D341Med (cell line): ENCODE measurements at places on chromosomes 5 and 9.
A peak's percentile ranks its signal among the peaks of the same experiment; 100 is the strongest.

- no peak for DNase-seq
These were observed 85.8 kb upstream of the TAS2R1 start for GRCh38 chr5:9715891-9716335.

DNA sequence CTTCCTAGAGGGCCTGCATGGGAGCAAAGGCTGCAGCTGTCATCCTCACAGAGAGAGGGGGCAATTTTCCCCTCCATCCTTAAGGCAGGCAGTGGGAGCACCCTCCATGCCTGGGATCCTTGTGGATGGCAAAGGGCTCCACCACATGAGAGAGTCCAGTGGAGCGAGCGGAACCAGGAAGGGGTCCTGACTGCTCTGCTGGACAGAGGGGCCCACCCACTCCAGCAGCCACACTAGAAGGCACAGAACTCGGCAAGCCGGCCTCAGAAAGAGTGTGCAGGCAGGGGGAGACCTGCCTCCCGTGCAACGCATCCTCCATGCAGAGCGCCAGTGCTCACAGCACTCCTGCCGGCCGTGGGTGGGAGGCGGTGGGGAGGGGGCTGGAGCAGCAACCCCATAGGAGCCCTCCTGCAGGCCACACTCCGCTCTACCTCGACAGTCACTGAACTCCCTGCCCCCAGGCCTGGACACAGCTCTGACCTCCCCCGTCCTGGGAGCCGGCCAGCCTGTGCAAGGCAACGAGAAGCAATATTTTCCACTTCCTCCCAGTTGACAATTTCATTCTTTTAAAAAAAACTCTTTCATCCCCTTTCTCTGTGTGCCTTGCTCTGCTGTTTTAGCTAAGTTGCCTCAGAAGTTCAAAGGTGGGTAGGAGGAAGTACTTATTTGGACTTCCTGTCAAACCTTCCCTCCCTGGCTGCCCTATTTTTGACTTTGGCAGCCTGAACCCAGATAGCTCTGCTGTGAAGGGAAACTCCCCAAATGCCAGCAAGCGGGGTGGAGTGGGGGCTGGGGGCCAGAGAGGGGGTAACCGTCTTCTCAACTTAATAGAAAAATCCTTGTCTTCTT is 5.3 kb upstream of the LCP2 start:
- no peak for DNase-seq

DNA sequence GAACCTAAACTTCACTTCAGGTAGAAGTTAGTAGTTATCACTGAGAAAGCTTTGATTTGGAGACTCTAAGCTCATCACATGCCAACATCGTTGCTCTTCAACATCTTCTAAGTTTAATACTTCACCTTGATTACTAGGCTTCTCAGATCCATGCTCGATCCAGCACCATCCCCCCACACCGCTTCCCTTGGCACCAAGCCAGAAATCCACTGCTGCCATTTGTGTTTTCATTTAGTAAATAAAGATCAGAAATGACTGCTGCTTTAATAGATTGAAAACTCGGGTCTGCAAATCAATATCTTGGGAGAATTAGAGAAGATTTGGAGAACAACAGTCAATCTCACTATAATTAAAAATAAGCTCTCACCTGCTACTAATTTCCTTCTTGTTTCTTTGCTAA is 214.7 kb upstream of the NR4A3 start:
- DNase-seq: no peak

DNA sequence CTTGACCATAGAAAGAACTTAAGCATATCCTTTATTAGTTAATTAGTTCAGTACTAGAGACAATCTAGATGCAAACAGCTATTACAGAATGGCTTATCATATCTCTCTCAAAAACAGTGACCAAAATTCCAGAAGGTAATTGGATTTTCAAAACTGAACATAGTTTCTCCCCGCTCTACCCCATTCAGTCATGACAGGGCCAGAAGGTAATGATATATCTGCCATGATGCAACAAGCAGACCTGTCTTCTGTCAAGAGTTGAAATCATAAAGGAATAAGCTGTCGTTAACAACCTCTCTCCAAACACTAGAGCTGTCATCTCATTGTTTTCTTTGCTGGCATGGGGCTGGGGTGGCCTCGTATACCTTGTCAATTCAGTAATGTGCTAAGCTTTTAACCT is 200.5 kb upstream of the POU5F2 start:
- no peak for DNase-seq

DNA sequence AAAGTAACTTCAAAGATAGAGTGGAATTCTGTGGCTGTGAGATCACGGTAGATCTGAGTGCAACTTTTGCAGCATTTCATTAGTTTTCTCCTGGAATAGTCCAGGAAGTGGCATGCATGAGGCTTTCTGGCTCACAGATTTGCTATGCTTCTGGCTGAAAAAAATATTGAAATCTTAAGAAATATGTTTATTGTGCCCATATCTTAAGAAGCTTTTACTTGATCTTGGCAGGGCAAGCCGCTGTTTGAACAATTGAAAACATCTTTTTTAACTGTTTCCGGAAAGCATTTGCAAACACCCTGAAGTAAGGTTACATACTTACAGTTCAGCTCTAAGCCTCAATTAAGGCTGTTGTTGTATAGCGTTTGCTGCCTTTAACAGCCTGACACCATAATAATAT is 135.7 kb upstream of the GDNF start:
- no peak for DNase-seq

GRCh38 chr5:159017786-159018185 is 81.9 kb downstream of the EBF1 start:
- no peak for DNase-seq

DNA sequence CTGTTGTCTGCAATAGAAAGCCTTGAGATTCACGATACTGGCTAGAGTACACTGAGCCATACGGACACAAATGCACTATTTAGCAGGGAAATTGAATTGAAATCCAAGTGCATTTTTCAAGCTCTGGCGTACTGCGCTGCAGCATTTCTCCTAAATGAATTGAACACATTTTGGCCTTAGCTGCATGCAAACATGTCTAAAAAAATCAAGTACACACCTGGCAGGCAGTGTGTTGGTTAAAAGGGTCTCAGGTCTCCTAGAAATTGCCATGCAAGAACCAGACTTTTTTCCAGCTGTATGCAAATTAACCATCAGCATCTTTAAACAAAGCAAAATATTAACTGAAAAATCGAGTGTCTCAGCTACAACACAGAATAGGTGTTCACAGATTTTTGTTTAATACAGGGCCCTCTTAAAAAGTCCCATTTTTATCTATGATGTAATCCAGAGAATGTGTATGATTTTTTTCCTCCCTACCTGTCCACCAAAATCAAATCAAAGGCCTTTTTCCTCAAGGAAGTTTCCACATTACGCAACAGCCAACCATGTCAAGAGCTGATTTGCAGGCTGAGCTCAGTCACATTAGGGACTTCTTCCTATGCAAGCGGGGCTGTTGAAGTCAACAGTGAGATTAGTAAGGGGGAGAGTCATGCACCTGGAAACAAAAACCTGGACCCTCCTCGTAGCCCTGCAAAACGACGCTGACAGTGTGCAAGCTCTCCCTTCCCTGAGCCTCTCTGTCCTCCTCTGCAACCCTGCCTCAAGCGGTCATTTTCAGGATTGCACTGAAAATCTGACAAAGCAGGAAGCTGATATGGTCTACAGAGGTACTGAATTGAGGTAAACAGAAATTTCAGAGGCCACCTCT is 14.1 kb upstream of the SFXN1 start:
- DNase-seq: peak; percentile 69
